ENCODE measurements at places on chromosomes 16 and 17. TPM values are rescaled to one million over a fixed set of nuclear protein-coding genes. Genes with fewer than 3 reads are reported as not detected.

Gene CDT1
- total RNA-seq, result not detected

Gene KRTAP9-7
- not detected for total RNA-seq

Gene CD300H
- total RNA-seq, result not detected

Gene HS3ST3B1
- total RNA-seq, result 37.6 TPM

Gene CHAD
- total RNA-seq, result not detected

Gene CLEC19A
- total RNA-seq, result not detected

Gene TAF1C
- total RNA-seq, result 107 TPM

Gene TEX19
- not detected for total RNA-seq

Gene TNFRSF12A
- total RNA-seq, result 0.57 TPM

Gene FN3KRP
- total RNA-seq, result 43.6 TPM

Gene HBZ
- total RNA-seq, result not detected

GRCh38 chr16:1057252-1057932, 15.2 kb upstream of the SSTR5 start:
- peak; percentile 66 for DNase-seq

GRCh38 chr16:56332464-56333079, 92.8 kb downstream of the AMFR start:
- no peak for DNase-seq

- no peak for DNase-seq
These were observed 209.3 kb downstream of the HS3ST3B1 start for GRCh38 chr17:14510136-14510535.

DNA sequence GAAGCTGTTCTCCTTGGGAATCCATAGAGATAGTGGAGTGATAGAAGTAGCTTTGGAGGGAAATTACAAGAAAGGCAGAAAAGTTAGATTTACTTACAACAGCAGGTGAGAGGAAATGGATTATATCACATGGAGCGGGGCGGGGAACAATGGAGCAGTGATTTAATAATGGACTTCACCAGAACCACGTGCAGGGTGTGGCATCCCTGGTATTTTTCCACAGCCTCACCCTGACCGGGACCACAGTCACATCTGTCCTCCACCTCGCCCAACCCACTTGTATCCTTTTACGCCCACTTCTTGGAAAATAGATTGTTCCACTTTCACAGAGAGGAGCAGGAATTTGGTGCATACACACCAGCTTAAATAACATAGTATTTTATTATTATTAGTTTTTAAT, 15.9 kb upstream of the CYB5B start:
- DNase-seq, result no peak

GRCh38 chr16:24332582-24333090, 76.5 kb downstream of the CACNG3 start:
- no peak for DNase-seq

DNA sequence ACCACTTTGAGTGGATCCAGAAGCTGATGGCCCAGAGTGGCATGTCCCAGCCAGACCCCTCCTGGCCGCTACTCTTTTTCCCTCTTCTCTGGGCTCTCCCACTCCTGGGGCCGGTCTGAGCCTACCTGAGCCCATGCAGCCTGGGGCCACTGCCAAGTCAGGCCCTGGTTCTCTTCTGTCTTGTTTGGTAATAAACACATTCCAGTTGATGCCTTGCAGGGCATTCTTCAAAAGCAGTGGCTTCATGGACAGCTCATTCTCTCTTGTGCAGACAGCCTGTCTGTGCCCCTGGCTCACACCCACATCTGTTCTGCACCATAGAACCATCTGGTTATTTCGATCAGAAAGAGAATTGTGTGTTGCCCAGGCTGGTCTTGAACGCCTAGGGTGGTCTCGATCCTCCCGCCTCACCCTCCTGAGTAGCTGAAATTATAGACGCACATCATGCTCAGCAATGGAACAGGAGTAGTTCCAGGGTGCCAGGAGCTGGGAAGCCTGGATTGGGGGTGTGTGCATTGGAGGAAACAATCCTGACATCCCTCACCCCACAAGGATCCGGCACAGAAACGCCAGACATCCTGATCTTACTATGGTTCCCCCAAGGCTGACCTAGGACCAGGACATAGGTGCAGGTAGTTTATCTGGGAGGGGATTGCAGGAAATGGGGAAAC, 4.6 kb downstream of the PRSS21 start:
- no peak for DNase-seq

GRCh38 chr17:9987779-9988585, 82.9 kb upstream of the RCVRN start:
- peak; percentile 8 for DNase-seq

DNA sequence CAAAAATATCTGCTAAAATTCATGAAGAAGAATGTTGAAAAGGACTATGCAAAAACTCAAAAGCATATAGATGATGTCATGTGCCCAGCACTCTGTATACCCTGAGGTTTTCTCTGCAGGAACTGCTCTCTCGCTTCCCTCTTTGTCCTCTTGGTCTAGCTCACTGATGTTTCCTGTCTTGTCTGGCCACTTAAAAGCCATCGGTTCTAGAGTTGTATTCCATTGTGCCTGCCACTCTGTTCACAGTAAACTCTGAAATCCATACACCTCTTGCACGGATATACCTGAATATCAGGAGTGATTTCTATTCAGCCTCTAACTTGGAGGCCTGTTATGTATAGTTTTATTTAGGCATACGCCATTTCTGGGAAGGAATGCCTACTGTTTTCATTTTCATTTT, 101.0 kb upstream of the CNTNAP4 start:
- DNase-seq, result no peak

DNA sequence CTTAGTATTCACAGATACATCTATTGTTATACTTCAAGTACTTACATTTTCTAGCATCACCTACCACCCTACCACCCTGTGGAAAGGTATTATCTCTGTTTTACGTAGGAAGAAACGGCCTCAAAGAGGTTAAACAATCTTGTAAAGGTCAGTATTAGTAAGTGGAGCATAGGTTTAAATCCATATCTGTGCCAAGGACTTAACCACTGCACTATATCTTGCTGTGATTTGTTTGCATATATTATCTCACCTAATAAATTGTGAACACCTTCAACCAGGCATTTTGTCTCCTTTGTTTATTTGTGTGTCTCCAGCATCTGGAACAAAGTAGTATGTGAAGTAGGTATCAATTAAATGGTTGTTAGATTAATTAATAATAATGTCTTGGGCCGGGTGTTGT, 27.3 kb downstream of the IGF2BP1 start:
- no peak for DNase-seq

GRCh38 chr17:75755990-75756389, 9.0 kb downstream of the GALK1 start:
- DNase-seq, result no peak

DNA sequence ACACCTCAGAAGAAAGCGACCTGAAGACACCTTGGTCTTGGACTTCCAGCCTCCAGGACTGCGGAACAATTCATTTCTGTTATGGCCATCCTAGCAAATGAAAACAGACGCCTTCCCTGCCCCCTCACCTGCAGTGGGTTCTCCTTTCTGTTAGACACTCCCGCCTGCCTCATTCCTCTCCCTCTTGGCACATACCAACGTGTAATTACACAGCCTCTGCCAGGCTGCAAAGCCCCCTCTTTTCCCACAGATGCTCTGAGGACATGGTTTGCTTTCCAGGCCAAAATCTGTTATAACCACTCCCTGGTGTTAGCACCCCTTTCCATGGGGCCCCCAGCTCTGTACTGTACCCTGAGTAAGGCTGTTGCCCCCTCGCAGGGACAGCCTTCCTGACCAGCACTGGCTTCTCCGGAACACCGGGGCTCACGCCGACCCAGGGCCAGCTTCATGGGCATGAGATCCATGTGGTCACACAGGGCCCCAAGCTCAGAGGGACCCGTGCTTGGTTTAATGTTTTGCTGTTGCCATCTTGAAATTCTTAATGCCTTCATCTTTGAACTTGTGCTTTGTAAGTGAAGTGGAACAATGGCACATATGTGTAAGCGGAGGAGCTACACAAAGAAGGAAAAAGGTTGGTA, 64.1 kb downstream of the SDK2 start:
- no peak for DNase-seq

GRCh38 chr17:60156746-60157145, 7.0 kb downstream of the CA4 start:
- DNase-seq, result no peak

GRCh38 chr16:55126456-55126855, 195.8 kb downstream of the IRX5 start:
- DNase-seq, result no peak

DNA sequence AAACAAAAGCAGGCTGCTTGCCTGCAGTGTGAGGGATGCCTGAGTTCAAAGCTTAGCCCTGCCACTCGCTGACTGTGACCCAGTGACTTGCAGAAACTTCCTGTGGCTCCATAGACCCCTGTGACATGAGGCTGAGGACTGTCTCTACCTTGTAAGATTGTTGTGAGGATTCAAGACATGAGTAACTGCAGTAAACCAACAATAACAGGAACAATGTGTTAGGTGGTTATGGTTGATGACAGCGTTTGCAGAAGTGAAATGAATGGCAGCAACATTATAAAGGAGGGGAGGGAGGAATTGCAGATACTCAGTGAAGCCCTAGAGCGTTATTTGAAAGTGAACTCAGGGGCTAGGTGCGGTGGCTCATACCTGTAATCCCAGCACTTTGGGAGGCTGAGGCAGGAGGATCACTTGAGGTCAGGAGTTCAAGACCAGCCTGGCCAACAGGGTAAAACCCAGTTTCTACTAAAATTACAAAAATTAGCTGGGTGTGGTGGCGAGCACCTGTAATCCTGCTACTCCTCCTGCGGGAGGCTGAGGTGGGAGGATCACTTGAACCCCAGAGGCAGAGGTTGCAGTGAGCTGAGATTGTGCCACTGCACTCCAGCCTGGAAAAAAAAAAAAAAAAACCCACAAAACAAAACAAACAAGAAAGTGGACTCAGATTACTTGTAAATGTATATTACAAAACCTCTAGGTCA, 33.5 kb upstream of the EMP2 start:
- DNase-seq, result no peak

DNA sequence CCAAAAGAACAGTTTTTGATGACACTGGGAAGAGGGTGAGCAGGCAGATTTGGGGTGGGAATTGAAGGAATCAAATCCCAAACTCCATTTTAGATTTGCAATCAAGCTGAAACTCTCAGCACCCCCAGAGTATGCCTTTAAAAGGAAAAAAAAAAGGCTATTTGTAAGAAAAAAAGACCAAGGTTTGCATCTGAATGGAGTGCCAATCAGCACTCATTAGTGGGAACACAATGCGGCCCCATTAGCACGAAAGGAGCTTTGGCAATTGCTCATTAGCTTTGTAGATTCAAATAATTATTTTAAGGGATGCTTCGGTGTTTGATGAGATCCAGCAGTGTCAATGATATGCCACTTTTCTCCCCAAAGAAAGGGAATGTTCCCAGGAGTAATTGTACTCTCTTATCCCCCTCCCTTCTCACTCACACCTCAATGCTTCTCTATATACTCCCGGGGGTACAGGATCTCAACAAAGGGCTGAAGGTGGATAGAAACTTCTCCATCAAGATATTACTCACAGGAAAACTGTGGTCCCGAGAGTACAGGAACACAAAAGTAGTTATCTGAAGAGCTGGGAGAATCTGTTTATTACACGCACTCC, 32.2 kb downstream of the CHP2 start:
- no peak for DNase-seq

DNA sequence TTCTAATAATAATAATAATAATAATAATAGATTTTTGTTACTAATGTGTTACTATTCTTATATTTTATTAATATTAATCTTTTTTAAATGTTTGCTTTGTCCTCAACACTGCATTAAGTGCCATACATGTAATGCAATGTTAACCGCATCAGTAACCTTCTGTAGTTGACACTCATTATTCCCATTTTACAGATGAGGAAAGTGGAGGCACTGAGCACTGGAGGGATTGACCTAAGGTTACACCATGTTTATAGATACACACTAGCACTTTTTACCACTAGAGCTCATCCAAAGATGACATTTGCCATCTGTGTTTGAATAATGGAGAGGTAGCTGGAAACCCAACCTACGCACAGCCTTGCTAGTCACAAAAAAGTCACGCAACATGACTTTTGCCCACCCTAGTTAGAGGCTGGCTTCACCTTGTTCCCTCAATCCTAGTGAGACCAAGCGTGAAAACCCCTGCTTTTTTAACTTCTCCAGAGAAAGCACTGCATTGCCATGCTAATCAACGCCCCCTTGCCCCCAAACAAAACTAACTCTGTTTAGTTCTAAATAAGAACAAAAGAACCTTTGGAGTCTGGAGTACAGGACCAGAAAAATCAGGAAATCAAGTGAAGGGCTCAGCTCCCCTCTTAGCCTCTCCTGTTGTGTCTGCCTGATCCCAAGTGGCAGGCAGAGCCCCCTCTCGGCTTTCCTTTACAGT, 2.3 kb downstream of the ARSG start:
- DNase-seq, result no peak

GRCh38 chr16:1493746-1494094, 560 bp downstream of the TELO2 start:
- DNase-seq, result peak; percentile 10

- no peak for DNase-seq
These were observed 56.2 kb downstream of the HSD17B2 start for GRCh38 chr16:82091241-82091640.

DNA sequence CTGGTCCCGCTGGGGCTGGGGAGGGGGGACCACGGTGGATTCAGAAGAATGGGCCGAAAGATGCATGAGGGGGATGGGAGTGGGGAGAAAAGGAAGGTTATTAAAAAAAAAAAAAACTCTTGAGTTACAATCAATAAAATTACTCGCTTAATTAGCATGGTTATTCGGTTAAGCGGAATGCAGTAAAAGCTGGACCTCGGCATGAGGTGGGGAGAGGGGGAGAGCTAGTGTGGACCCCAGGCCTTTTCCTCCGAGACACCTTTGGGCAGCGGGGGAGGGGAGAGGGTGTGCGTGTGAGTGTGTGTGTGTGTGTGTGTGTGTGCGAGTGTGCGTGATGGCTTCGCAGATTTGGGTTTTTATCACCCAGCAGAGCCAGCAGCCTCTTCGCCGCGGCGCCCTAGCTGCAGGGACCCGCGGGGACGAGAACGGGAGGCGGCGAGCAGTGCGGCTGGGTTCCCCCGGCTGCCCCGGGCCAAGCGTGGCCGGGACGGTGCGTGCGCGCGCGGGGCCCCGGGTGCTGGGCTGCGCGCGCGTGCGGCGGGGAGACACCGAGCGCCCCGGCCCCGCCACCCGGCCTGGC, 3.7 kb downstream of the BAHCC1 start:
- no peak for DNase-seq

GRCh38 chr16:88634141-88634993, 4.0 kb upstream of the IL17C start:
- DNase-seq, result peak; percentile 55

GRCh38 chr16:56617212-56618085, 8.1 kb upstream of the MT1E start:
- DNase-seq, result peak; percentile 35

All from naive thymus-derived CD8-positive, alpha-beta T cell (primary cell).